ENCODE measurements at places on chromosomes 1 and 21.

- no peak for DNase-seq
Measured at GRCh38 chr1:212600071-212600915, 8.3 kb upstream of the ATF3 start.

- no peak for DNase-seq
Measured at GRCh38 chr1:201259476-201260235, 23.6 kb upstream of the PKP1 start.

DNA sequence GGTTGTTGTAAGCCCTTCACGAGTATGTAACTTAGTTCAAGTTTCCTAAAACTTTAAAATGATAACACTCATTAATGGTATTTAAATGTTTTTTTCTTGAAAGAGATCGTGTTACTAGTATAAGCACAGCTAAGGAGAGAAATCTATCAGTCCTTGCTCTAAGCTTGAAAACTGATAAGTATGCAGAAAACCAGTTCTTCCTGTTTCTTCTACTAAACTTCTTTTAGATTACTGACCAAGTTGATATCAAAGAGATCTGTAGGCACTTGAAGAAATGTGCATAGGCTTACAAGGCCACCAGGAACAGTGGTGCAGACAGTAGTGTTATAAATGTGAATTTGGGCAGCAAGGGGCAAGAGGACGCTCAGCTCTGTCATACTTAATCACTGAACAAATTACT lies 3.9 kb downstream of the EFCAB14 start:
- no peak for DNase-seq

- peak; percentile 9 for DNase-seq
Measured at GRCh38 chr1:38451541-38451993, 405.0 kb upstream of the POU3F1 start.

DNA sequence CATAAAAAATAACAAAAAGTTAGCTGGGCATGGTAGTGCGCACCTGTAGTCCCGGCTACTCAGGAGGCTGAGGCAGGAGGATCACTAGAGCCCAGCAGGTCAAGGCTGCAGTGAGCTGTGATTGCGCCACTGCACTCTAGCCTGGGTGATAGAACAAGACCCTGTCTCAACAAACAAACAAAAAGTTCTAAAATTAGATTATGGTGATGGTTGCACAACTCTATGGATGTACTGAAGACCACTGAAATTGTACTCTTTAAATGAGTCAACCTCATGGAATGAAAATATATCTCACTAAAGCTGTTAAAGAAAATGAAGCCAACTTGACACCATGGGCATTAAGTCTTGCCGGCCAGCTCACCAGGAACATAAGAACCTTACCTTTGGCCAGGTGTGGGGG lies 9.1 kb downstream of the MRAP start:
- no peak for DNase-seq

DNA sequence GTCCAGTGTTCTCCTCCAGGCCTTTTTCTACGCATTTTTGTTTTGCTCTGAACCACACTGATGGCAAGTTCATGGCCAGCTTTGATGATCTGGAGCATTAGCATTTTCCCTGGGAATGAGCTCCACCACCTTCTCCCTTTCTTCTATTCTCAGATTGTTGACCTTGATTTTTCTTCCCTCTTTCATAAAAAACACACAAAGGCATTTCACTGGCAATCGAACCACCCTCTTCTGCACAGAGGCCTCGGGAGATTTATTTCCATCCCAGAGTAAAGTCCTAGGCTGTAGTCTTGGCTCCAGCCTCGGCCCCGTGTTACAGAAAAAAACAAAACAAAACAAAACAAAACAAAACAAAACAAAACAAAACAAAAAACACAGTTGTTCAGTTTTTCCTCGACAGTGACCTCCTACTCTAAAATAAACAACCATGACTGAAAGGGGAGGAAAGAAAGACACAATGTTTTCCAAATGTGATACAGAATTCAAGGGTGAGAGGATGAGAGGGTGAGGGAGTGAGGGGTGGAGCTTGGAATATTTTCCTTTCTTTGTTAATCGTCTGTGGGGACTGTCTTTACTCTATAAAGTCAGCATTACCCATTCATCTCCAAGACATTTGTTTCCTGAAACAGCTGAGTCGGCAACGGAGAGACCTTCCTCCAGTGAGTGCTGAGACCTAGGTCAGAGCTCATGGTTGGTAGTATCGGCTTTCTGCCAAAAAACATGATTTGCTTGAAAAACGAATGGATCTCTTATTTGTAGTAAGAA lies 29.8 kb upstream of the RNF186 start:
- DNase-seq = no peak

GRCh38 chr1:14715802-14716201 lies 117.3 kb downstream of the KAZN start:
- no peak for DNase-seq
